ENCODE measurements at places on chromosomes 11 and 22.
A peak's percentile ranks its signal among the peaks of the same experiment; 100 is the strongest.

- no peak for DNase-seq
Observed at GRCh38 chr11:61377461-61378160, 14.8 kb upstream of the TMEM216 start.

- no peak for DNase-seq
Observed at GRCh38 chr22:36613958-36614357, 85.0 kb upstream of the EIF3D start.

GRCh38 chr11:64762277-64762673 is 2.5 kb upstream of the PYGM start:
- DNase-seq: peak; percentile 46

GRCh38 chr11:102420547-102420946 is 32.0 kb downstream of the TMEM123 start:
- DNase-seq: no peak

GRCh38 chr11:68122936-68123539 is 1.9 kb upstream of the CHKA start:
- peak; percentile 71 for DNase-seq

DNA sequence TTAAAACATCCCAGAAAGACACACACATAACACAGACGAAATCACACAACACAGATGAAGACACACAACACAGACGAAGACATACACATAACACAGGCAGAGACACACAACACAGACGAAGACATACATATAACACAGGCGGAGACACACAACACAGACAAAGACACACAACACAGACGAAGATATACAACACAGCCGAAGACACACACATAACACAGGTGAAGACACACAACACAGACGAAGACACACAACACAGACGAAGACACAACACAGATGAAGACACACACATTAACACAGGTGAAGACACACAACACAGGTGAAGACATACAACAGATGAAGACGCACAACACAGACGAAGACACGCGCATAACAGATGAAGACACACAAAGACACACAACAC is 4.8 kb upstream of the MOB2 start:
- DNase-seq: no peak

DNA sequence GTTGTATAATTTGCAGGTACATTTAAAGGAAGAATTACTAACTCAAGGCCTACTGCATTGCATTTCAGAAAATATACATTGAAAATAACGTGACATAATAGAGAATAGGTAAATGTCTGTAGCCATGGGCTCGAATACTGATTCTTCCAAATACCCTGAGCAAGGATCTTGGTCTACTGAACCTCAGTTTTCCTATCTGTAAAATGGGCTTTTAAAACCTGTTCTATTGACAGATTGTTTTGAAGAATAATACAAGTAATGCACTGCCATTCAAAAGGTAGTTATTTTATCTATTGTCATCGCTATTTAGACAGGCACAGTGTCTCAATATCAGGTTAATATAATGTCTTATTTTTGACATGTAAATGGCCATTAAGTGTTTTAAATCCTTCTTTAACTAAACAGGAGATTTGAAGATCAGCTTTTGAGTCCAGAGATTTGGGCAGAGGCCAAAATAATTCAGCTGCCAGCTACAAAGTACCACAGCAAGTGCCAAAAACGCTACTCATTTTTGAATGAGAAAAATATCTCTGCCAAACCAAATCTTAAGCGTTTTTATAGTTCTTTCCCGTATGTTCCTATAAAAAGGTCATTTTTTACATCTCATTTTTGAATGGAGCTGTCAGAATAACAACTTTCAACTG is 56.7 kb downstream of the CTSC start:
- DNase-seq: peak; percentile 64

GRCh38 chr22:46762238-46763050 is at the start of gene TBC1D22A:
Gene TBC1D22A (plus strand): TSS chr22:46762650. CDS start chr22:46762787, 137 bp downstream.
- DNase-seq: peak; percentile 95

DNA sequence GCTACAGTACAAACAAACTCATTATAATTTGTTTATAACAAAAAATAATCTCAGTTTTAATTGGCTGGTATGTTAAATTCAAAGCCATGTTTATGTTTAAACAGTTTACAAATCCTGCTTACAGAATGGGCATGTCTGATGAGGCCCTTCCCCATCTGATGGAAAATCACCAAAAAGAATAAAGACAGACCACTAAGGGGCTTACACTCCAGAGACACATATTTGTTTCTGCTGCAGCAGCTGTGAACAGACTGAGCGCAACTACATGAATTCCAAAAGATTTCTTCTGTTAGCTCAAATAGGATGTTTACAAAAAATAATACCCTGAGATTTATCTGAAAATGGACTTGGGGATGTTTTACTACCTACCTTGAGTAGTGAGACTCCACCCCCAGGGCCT is 174.7 kb upstream of the PITPNB start:
- DNase-seq: no peak

GRCh38 chr11:109996060-109996459 is 97.1 kb upstream of the ZC3H12C start:
- no peak for DNase-seq

DNA sequence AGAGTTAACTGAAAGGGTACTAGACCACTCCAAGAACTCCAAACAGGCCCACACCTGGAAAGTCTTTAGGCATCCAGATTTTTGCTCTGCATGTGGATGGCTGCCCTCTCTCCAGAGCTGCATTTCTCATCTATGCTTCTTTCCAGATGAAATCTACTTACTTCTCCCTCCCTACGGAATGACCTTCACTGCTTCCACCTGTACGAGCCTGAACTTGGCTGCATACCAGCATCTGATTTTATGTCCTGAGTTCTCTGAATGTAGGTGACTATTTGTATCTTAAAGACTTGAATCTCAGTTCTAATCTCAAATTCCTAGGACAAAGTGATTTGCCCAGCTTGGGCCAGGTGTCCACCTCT is 13.3 kb downstream of the CELF1 start:
- no peak for DNase-seq

DNA sequence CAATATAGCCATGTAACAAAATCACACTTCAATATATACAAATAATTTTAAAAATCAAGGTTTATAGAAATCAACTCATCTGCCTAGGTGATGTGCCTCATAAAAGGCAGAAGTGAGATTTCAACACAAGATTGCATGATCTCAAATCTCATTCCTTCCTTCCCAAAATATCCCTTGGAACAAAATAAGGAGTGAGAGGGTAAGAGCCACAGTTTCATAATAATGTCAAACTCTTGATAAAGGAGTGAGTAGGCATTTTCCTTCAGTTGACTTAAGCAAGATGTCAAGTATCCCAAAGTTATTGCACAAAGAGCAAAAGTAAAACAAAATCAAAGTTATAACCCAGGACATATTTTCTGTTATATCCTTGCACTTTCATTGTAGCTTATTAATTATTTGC is 81.3 kb downstream of the C22orf31 start:
- no peak for DNase-seq

DNA sequence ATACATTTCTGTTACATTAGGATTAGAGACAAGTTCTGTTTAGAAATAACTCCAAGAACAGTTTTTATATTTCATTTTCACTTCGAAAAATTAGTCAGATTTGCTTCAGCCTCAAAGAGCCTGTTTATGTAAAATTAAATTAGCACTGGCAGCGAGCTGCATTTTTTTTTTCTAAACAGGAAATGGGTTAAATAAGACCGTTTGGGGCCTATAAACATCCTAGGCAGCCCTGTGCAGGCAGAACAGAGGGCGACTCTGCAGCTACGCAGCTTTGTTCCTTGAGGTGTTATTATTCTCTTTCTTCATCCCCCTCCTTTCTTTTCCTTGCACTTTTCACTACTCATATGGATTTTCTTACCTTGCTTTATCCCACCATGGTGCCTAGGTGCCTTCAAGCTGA is 48.7 kb downstream of the CWC15 start:
- DNase-seq: no peak

- DNase-seq: no peak
Observed at GRCh38 chr22:49026494-49027367, 800.9 kb downstream of the BRD1 start.

DNA sequence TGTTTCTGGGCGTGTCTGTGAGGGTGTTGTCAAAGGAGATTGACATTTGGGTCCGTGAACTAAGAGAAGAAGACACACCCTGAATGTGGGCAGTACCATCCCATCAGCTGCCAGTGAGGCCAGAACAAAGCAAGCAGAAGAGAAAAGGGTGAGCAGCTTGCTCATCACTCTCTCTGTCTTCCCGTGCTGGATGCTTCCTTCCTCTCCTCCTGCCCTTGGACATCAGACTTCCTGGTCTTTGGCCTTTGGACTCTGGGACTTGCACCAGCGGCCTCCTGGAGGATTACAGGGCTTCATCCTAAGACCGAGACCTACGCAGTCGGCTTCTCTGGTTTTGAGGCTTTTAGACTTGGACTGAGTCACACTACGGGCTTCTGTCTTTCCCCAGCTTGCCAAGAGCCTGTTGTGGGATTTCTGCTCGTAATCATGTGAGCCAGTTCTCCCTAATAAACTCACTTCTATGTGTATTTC is 18.8 kb downstream of the APOL2 start:
- DNase-seq: no peak

GRCh38 chr22:42207918-42208317 is 62.5 kb downstream of the TCF20 start:
- DNase-seq: no peak

DNA sequence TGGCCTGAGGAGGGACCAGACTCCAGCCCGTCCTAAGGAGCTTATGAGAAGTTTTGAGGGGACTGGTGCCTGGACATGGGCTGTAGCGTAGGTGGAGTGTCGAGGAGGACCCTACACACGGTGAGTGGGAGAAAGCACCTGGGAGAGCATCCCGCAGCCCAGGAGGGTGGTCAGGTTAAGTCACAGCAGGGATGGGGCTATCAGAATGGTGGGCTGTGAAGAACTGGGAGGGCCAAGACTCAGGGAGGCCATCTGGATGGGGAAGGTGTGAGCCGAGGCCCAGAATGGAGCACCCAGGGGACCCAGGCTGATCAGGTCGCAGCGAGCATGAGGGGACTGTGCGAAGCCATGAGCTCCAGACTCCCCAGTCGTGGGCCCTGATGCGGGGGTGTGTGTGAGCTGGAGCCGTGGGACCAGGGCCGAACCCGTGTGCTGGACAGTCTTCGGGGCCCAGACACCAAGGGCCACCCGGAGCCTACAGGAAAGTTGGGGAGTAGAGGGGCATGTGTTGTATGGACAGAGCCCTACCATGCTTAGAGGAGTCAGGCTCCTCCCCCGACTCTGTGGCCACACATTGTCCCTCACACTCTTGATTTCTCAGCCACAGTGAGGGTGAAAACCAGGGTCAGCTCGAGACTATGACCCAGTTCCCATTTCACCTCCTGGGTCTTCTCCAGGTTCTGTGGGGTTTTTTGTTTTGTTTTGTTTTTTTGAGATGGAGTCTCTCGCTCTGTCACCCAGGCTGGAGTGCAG is 54.3 kb downstream of the BCR start:
- DNase-seq: no peak

DNA sequence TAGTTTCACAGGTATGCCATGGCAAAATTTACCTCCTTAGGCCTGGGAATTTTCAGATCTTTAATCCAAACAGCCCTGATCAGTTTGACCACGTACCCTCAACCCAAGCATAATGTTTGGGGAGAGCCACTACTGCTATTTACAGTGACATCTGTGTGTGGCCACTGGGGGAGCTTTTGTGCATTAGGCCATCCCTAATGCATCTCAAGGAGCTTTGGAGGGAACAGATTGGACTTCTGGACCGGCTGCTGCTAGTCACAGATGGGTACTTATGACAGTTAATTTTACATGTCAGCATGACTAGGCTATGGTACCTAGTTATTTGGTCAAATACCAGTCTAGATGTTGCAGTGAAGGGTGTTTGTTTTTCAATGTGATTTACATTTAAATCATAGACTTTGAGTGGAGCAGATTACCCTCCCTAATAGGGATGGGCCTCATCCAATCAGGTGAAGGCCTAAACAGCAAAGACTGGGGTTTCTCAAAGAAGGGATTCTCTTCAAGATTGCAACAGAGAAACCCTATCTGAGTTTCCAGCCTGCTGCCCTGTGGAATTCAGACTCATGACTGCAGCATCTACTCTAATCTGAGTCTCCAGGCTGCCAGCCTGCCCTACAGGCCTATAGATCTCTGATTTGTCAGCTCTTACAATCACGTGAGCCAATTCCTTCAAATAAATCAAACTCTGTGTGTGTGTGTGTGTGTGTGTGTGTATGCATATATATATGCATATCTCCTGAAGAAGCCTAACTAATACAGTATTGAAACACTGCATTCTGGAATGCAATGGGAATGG is 38.0 kb upstream of the GALNT18 start:
- DNase-seq: no peak

DNA sequence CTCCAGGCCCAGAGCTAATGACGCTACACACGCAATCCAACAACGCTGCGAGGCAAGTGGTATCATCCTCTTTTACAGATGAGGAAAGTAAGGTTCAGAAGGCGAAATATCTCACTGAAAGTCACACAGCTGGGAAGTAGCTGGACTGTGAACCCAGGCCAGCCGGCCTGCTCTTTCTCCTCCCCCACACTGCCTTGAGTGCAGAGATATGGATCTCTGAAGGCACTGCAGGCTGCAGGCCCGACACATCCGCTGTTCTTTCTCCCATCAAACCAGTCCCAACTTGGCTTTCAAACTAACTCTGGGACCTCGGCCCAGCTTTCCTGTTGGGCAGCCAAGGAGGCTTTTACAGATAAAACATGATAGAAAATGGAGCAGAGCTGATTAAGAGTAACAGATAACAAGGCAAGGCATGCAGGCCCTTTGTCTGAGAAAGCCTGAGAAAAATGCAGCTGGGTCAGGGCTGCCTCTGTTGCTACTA is 64.0 kb upstream of the PTPRJ start:
- DNase-seq: peak; percentile 62

DNA sequence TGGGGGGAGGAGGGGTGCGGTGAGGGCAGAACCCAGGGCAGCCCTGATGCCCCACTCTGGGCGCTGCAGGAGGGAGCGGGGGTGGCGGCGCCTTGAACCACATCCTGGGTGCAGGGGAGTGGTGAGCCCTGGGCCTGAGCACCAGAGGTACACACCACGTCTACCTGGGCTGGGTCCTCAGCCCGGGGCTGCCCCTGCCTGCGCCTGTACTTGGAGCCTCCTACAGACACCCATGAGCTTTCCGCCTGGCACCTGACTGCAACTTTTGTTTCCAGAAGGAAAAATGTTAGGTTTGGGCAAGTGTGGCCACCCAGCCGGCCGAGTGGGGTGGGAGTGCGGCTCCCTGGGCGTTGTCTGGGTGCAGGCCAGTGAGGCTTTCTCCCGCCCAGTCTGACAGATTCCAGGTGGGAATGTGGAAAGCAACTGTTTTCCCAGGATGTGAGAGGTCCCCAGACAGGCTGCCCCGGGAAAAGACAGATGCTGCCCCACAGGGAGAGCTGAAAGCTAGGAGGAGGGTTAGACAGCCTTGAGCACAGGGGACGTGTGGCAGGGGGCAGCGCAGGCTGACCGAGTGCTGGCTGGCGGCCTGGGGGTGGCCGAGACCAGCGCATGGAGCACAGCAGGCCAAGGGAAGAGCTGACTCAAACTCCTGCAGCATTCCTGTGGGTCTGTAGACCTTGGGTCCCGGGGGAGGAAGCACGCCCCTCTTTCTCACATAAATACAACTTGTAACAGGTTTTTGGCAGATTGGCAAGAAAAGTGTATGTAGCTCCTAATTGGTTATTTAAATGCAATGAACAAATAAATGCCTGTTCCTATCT is 44.1 kb downstream of the GNB1L start:
- DNase-seq: peak; percentile 2
